ENCODE measurements at places on chromosomes 3 and 15.

DNA sequence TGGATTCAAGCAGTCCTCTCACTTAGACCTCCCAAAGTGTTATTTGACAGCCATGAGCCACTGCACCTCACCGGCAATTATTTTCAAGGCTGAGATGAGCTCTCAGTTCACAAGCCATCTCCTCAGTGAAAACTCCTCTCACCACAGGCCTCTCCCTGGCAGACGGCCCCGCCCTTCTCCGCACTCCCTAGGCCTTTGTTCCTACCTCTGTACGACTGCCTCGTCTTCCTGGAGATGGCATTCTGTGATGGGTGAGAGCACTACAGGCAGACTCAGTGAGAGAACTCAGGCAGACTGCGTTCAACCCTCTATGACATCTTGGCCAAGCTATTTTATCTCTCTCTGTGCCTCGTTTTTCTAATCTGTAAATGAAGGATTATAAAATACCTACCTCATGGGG is 67.0 kb upstream of the TPM1 start:
- DNase-seq, result no peak

GRCh38 chr3:45972534-45973402 is 22.9 kb downstream of the FYCO1 start:
- no peak for DNase-seq

- peak; percentile 28 for DNase-seq
These were observed 36.9 kb downstream of the SENP8 start for GRCh38 chr15:72155003-72155621.

DNA sequence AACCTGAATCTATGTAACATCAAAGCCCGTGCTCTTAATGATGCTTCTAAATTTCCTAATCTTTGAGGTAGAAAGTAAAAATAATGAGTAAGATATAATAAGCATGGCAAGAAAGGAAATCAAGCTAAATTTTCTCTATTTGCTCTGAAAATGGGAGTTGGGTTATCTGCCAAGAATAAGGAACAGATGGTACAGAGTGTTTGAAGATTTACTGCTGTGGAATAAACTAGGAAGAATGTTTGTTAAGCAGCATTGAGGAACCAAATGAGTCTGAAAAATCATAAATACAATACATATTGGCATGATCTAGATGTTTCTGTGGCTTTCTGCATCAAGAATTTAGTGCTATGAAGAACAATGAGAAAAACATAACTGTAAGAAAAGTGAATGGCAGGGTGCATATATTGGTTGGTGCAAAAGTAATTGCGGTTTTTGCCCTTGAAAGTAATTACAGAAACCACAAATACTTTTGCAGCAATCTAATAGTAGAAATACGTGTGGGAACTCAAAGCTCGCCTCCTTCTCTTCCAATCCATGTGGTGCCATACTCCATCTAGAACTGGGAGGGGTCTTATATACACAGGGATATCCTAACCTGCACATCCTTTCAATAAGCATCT is 87.6 kb downstream of the SUCNR1 start:
- DNase-seq, result peak; percentile 13

DNA sequence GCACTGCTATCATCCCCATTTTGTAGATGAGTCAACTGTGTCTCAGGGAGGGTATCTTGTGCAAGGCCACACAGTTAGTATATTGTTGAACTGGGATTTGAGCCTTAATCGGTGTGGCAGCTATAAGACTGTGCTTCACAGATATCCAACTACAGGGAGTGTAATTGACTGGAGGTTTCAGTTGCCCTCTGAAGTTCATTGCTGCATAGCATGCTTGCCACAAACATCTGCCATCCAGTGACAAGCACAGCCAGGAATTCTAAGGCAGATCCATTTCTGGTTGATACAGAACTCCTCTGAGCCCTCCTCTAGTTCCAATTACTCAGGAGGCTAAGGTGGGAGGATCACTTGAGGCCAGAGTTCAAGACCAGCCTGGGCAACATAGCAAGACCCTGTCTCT is 16.4 kb downstream of the FSD2 start:
- no peak for DNase-seq

GRCh38 chr3:49399461-49399860 is 12.3 kb downstream of the RHOA start:
- no peak for DNase-seq

DNA sequence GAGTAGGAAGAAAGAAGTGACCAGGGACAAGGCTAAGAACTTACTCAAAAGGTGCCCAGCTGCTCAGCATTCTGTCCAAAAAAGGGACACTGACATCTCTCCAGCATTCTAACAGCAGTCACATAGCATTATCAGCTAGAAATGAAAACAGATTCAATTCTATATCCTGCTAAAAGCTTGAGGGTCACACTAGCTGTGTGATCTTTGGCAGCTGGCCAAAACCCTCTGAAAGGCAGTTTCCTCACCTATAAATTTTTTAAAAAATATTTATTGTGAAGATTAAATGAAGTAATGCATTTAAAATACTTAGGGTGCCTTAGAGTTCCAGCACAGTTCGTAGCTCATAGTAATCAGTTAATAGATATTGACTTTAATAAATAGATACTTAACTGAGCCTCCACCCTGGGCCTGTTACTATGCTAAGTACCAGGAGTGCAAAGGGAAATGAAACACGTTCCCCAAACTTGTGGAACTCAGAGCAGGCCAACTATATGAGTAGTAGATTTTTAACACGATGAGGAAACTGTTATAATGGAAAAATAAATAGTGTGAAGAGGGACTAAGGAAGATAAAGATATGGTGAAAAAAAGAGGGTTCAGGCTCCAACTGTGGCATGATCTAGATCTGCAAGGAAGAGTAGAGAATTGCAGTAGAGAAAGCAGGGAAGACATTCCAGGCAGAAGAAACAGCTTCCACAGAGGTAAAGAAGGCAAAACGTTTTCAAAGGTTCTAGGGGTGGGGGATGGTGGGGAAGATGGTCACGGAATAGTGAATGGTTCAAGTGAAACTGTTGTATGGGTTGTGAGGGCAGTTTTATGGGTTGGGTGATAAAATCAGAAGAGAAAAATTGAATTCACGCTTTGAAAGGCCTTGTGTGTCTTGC is 11.4 kb downstream of the CD86 start:
- DNase-seq, result no peak

GRCh38 chr3:47443611-47443995 is 32.1 kb downstream of the SCAP start:
- DNase-seq, result no peak

DNA sequence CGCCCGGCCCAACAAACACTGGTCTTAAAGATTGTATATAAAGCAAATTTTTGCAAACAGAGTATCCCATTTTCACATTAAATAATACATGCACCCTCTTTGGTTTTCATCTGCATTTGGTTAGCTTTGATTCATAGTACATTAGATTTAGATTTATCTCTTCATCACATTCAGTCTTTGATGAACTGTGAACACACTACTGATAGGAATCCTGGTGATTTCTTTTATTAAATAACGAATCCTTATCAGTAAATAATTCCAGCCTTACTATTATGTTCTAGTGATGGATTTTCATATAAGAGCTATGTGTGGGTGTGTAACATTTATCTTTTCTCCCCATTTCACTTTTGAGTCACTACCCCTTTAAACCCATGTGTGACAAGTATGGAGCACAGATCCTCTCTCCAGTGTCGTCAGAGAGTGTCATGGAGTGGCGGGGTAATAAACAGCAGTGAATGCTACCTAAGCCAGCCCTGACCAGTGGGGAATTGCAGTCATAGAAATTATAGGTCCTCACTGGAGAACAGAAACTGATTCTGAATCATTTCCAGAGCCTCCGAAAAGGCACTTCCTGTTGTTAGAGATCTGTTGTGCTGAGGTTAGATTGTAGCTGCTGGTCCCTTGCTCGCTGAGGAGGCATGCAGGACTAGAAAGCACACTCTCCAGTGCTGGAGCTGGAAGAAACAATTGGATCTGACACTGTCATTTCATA is 22.0 kb downstream of the SLC7A14 start:
- DNase-seq, result no peak

- no peak for DNase-seq
These were observed 177.7 kb downstream of the SSR3 start for GRCh38 chr3:156377266-156377665.

DNA sequence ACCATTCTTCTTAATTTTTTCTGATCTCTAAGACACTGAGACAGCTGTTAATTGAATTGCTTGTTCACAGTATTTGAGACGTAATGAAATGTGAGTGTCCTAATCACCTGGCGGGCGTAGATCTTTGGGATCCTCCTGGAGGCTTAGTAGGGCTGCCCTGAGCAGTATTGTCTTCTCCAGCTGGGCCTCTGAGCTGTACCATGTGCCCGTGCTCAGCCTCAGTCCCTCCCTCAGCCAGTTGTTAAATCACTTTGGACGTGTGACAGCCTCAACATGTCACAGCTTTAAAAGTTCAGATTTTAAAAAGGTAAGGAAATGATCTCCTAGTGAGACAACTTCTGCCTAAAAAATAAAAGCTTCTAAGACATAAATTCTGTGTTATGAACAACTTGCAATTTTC is 35.5 kb downstream of the IGF1R start:
- no peak for DNase-seq

DNA sequence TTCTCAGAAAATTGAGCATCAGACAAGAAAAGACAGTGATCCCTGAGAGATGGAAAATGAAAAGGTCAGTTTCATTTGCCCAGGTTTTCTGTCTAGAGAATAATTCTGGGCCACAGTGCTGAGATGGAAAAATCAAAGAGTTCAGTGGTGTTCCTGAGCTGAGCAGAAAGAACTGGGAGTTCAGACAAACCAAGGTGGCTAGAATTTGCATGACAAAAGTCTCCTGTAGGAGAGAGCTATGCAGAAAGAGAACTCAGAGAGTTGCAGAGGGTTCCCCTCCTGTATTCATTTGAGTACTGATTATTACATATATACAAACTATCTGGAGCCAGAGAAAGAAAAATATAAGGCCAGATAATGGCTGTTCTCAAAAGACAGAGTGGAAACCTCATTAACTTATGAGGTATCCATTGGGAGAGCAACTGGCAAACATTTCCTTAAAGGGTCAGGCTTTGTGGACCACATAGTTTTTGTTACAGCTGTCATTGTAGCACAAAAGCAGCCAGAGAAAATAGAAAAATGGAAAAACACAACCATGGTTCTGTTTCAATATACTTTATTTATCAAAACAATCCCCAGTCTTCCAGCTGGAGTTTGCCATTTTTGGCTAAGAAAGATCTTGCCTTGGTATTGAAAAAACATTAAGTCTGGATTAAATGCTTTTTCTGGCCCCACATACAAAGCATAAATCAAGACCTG is 1004.1 kb downstream of the TBL1XR1 start:
- peak; percentile 40 for DNase-seq

DNA sequence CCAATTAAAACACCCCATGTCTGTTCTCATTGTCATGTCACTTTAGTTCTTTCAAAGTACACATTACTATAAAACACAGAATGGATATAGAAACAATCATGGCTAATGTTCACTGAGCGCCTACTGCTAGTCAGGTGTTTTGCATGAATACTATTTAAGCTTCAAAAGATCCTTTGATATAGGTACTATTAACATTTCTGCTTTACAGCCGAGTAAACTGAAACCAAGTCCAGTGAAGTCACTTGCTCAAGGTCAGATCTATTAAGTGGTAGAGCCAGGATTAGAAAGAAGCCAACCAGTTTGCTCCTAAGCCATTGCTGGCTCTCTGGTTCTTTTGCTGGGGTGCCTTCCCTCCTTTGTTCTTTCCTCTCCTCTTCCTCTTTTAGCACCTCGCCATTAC is 32.4 kb upstream of the NMNAT3 start:
- no peak for DNase-seq

- DNase-seq, result no peak
These were observed 141.8 kb downstream of the FILIP1L start for GRCh38 chr3:99972380-99973104.

GRCh38 chr15:35481992-35482391 is 64.0 kb downstream of the DPH6 start:
- DNase-seq, result no peak

- no peak for DNase-seq
These were observed 652.5 kb upstream of the NECTIN3 start for GRCh38 chr3:110419096-110419495.

DNA sequence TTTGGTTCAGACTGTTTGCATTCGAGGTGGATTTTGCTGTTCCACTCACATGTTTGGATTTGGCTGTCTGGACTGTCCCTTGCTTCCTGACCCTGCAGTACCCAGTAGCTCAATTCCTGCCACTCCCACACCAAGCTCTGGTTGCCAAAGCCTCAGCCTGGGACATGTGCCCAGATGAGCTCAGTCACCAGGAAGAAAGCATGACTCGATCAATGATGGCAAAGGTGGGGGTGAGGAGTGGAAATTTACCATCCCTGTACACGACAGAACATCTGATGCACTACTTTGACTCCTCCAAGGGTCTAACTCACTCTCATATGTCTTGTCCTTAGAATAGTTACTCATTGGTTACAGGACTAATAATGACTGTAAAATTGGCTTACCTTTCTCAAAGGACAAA is 45.2 kb downstream of the ZNF385D start:
- DNase-seq, result peak; percentile 69

DNA sequence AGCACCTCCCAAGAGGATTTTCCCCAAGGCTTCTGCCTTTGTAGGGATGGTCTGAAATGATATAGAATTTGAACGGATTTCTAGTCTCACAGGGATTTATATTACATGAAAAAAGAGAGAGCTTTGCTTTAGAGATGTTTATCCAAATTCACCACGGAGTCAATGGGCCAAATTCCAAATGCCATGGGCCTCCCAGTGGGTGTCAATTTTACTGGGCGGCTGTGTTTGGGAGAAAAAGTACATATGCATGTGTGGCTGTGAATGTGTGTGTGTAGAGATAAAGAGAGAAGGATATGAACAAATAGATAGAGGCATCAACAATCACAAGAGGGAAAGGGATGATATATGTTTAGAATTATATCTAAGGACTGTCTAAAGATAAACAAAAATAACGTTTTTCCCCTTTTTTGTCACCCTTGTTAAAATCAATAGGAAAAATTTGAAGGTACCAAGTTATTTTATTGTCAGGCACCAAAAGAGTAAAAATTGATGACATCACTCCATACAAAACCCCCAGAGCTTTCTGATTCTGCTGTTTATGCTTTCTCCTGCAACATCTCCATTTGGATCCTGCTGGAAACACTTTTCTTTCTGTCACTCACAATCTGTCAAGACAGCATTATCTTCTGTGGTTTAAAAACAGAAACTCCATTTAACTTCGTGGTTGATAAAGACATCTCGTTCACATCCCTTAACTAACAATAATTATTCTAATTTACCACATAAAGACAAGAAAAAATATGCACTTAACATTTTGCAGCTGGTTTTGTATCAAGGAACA is 160.7 kb downstream of the FHIT start:
- no peak for DNase-seq

- peak; percentile 73 for DNase-seq
These were observed 2.8 kb downstream of the CLSTN2 start for GRCh38 chr3:139937674-139938279.

GRCh38 chr15:65286069-65286703 is 497 bp downstream of the PARP16 start:
- no peak for DNase-seq

Data from NCI-H446 (cell line).